ENCODE measurements at places on chromosomes 5 and 9.
A peak's percentile ranks its signal among the peaks of the same experiment; 100 is the strongest.

- DNase-seq = no peak
Measured at GRCh38 chr9:134891713-134892112, 11.1 kb downstream of the FCN2 start.

- DNase-seq = no peak
Measured at GRCh38 chr5:6837095-6837494, 123.9 kb downstream of the TENT4A start.

DNA sequence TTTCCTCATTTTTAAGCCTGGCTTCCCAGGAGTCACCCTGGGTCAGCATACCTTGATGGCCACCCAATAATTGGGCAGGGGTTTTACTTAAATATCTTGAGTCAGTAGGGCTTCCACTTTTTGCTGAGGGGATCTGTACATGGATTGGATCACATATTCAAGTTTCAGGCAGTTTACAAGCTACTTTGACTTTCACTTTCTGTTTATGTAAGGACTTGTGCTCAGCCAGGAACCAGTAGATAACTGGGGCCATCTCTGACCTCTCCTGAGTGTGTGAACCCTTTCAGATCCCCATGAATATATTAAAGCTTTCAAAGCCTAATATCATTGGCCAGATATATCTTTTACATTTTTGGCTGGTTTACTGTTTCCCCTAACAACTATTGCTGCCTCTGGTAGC, 45.1 kb downstream of the SLCO6A1 start:
- DNase-seq = no peak

DNA sequence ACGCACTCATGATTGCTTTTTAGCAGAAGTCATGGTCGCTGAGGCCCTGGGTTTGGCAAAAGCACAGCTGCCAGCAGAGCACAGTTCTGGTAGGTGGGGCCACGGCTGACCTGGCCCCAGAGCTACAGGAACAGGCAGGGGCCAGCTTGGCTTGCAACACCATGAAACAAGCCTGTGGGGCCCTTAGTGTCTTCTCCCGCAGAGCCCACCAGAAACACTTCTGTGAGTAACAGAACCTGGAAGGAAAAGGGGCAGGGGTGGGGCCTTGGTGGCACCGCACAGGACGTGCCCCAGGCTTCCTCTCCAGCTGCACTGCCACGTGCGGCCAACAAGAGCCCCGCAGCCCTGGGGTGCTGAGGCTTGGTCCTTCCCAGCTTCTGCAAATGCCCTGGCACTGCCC, 4.8 kb downstream of the ASB6 start:
- no peak for DNase-seq

- DNase-seq = no peak
Measured at GRCh38 chr9:136282272-136282861, 21.5 kb downstream of the CCDC187 start.

DNA sequence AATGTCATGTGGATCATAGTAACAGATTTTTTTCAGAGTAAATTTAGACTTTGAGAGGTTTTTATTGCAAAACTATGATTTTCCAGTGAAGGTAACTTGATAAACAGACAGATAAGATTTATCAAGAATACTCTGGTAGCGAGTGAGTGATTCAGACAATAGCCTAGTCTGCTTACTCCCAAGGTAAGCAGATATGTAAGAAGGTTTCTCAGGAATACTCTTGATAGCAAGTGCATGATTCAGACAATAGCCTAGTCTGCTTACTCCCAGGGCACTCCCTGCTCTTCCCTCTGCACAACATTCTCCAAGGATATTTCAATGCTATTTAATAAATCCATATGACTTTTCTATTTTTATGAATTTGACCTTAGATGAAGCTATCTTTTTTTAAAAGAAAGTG, 1881.5 kb downstream of the EFNA5 start:
- no peak for DNase-seq

GRCh38 chr9:109117856-109118807, 1.6 kb downstream of the TMEM245 start:
- DNase-seq = peak; percentile 66

GRCh38 chr5:171477666-171478065, 58.2 kb downstream of the FGF18 start:
- no peak for DNase-seq

GRCh38 chr9:116234081-116234480, 80.5 kb downstream of the PAPPA start:
- DNase-seq = no peak

GRCh38 chr5:77844373-77844622, 68.2 kb upstream of the TBCA start:
- DNase-seq = no peak

- DNase-seq = no peak
Measured at GRCh38 chr5:44568519-44568918, 179.3 kb upstream of the FGF10 start.

DNA sequence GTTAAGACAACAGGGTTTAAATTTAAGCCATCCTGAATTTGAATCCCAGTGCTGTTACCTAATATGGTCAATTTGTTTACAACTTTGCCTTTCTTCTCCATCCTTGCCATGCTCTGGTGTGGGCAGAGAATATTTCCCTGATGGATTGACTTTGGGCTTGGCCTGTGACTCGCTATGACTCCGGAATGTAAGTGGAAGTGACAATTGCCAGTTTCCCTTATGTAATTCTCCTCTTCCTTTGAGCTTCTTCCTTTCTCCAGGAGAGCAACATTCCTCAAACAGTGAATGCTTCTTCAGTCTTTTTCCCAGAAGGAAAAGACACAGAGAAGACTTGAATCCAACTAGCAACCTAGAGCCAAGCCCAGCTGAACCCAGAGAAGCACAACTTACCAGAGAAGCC, 159.1 kb downstream of the LURAP1L start:
- DNase-seq = no peak

- no peak for DNase-seq
Measured at GRCh38 chr9:77316058-77316457, 138.7 kb downstream of the VPS13A start.

DNA sequence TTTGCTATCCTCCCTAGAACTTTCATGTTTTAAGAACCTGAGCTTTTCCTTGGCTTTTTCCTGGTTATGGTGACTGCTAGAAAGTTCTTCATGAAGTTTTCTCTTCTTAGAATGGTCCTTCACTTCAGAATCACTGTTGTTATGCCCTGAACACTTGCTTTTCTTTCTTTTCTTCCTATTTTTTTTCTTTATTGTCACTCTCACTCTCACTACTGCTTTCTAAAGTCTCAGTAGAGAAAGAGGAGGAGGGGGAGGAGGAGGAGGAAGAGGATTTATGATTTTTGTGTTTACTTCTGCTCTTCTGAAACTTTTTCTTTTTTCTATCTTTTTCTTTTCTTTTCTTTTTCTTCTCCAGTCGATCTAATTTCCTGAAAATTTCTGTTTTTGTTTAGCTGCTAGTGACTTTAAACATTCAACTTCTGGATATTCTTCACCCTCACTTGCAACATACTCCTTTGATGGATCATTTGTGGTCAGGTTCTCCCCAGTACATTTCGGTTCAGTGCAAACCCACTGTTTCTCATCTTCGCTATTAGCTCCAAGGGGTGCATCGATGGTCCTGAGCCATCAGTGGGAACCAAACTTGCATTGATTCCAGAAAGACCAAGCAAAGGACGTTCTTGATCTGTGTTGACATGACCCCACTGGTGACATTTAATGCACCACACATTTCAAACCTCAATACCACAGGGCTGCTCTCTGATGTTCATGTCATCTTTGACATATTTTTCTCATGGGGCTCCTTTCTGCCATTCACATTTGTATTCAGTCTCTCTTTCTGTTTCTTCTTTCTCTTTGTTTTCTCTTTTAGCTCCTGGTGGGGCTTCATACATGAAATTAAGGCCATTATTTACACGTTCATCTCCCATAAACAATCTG, 81.6 kb upstream of the HAND1 start:
- DNase-seq = no peak

- no peak for DNase-seq
Measured at GRCh38 chr9:123564652-123565051, 208.7 kb downstream of the CRB2 start.

DNA sequence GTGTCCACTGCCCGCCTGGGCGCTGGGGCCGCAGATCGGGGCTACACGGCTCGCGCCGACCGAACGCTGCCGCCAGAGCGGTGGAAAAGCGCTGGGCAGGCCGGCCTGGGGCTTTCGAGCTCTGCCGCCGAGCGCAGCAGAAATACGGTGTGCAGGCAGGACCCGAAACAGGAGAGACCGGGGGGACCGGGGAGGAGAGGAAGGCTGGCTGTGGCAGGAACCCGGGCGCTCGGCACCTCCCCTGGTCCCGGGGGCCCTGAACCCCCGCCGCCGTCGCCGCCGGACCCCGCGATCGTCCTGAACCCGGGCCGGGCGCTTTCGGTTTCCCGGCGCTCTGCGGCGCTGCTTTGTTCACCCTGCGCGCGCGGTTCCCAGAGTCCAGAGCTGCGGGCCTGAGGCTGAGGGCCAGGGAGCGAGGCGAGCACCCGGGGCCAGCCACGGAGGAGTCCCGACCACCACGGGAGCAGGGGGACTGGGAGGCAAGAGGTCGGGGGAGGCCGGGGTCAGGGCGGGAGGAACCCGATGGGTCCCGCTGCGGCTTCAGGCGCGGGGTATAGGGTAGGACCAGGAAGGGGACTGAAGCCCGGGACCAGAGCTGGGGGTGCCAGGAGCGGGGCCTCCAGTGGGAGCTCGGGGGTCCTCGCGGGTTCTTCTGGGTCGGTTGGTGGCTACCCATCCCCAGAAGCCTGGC, 12.0 kb downstream of the IRX2 start:
- DNase-seq = no peak

DNA sequence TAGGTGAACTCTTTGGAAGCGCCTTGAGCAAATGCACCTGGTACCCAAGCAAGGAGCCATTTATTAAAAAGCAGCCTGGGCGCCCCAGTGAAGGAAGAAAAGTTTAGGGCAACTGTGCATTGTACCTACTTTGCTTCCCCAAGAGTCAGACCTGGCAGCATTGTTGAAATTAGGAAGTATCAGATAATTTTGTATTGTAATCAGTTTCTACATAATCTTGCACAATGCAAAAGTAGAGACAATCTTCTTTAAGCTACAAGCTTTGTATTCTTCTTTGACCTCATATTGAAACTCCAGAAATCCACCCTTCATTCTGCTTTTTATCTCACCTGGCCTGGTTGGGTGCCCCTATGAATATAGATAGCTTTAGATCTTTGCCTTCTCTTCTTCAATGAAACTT, 490.8 kb downstream of the RASEF start:
- no peak for DNase-seq

GRCh38 chr9:70133253-70134208, 89.9 kb downstream of the MAMDC2 start:
- no peak for DNase-seq

DNA sequence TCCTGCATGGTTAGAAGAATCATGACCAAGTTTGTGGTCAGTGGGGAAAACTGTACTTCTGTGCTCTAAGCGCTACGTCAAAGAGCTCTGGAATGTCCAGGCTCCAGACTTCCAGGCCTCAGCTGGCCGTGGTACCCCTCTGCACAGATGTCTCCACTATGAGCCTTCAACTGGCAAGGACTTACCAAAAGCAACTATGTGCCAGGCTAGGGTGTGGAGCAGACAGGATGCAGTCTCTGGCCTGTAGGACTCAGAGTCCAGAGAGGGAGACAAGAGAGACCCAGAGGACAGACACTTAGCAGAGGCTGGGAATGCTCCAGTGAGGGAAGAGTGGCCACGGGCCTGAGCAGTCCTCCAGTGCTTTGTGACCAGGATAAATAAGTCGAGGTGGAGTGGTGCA, 31.0 kb upstream of the TCF7 start:
- DNase-seq = no peak

GRCh38 chr9:32783168-32783891, at the start of gene TMEM215:
Gene TMEM215, plus strand, starts transcription at chr9:32783540. Its CDS starts 644 bp downstream, at chr9:32784184.
- DNase-seq = no peak

- DNase-seq = no peak
Measured at GRCh38 chr5:164663198-164663989, 1158.0 kb downstream of the MAT2B start.

DNA sequence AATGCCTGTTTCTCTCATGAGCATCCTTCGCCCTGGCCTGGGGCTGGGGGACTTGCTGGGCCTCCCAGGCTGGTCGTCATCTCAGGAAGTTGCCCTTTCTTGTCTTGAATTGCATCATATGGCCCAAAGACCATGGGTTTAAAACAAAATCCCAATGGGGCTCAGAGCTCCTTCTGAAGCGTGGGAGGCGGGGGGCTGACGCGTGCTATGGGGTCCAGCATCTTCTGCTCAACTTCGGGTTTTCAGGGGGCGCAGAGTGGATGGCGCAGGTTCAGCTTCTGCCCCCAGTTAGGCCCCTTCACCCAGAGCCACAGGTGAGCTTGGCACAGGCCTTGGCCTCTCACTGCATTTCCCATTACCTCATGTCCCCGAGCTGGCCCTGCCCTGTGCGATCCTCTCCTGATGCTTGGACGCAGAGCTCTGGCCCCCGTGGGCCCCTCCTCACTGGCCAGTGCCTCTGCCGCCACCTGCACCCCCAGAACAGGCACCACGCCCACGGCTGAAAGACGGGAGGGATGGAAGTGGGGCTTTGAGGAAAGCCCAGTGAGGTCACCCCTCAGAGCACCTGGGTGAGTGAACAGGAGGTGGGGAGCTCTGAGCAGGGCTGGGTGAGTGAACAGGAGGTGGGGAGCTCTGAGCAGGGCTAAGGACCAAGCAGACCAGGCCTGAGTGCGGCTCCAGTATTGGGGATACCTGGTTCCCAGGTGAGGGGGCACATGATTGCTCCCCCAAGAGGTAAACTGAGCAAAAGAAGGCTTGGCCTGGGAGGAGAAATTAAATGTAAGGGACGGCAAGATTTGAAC, 56.0 kb downstream of the TRIP13 start:
- DNase-seq = no peak
